ENCODE measurements at places on chromosomes 3 and 15. TPM values are rescaled to one million over a fixed set of nuclear protein-coding genes. Genes with fewer than 3 reads are reported as not detected.

DNA sequence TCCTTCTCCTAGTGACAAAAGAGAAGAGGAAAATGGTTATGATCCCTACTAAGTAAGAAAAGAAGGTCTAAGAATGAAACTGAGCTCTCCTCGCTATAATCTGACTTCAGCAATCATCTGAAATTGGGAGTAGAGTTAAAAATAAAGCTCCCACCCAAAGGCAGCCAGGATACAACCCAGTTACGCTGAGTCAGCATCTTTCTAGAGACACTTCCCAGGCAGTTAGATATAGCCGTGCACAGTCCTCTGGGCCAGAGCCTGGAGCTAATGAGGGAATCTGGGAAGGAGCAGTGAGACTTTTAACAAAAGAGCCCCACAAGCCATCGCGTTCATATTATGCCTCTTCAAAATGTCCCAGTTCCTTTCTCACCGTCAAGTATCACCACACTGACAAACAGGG is 39.1 kb upstream of the SETMAR start:
- no peaks in the 10 kb centered on the region for H3K36me3 ChIP-seq
- no peaks in the 10 kb centered on the region for H3K27me3 ChIP-seq
- H3K4me3 ChIP-seq: no peak overlapping the region
- H3K27ac ChIP-seq: no peak overlapping the region
- no peak for DNase-seq

Gene THAP10
- total RNA-seq: 13.7 TPM

GRCh38 chr3:129023909-129024308 is 22.8 kb downstream of the EFCC1 start:
- no peak overlapping the region for H3K4me3 ChIP-seq
- DNase-seq: peak; percentile 60
- H3K36me3 ChIP-seq: peaks cover 4% of the 10 kb centered on the region
- no peak overlapping the region for H3K27ac ChIP-seq
- peaks cover 81% of the 10 kb centered on the region for H3K27me3 ChIP-seq

DNA sequence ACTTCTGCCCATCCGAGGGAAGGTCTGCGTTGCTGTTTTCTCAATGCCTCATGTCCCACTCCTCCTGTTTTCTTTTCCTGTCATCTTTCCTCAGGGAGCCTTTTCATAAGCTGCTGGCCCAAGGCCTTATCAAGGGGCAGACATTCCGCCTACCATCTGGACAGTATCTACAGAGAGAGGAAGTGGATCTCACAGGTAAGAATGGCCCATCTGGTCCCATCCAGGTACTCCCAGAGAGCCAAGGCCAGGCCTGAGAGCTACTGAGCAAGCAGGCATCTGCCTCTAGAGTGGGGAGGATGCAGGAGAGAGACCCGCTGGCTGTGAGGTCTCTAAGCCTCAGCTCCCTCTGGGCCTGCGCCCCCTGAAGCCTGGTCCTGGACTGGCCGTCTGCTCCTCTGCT is 81.5 kb upstream of the LIMD1 start:
- H3K36me3 ChIP-seq: peaks cover 12% of the 10 kb centered on the region
- H3K4me3 ChIP-seq: no peak overlapping the region
- no peak overlapping the region for H3K27ac ChIP-seq
- no peaks in the 10 kb centered on the region for H3K4me1 ChIP-seq
- no peaks in the 10 kb centered on the region for H3K27me3 ChIP-seq

Gene XIRP1
- total RNA-seq: not detected

Gene FGF7
- not detected for total RNA-seq

DNA sequence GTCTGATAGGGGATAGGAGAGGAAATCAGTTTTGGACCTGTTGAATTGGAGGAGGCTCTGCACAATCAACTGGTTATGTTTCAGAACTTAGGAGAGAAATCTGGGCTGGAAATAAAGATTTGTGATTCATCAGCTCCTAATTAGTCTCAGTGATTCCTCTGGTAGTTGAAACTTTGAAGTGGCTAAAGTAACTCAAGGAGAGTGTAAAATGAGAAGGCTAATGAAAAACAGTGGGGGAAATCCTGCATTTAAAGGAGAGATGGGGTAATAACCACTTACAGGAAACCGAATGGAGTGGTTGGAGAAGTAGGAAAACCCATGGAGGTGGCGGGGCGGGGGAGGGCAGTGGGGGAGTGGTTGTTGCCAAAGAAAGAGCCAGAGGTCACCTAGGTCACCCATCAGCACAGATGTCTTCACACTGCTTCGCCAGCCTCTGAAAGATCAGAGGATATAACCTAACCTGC is 32.6 kb downstream of the MAP2K5 start:
- no peak for DNase-seq
- H3K4me1 ChIP-seq: no peaks in the 10 kb centered on the region
- H3K4me3 ChIP-seq: no peak overlapping the region
- H3K36me3 ChIP-seq: no peaks in the 10 kb centered on the region
- no peak overlapping the region for H3K27ac ChIP-seq

DNA sequence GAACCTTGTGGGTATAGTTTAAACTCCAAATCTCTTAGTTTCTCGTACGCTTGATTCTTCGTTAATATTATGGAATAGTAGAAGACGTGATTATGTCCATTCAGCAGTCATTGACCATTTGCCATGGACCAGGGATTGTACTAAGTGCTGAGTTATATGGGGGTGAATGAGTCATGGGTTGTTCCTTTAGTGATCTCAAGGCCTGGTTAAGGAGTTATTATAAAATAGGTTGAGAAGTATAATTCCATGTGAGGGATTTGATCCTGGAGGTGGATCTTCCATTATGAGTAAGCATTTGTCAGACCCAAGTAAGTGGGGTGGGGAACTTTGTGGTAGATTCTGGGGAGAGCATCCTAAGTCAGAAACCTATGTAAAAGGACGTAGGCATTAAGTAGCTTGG is 15.4 kb downstream of the NR2C2 start:
- H3K4me3 ChIP-seq: no peak overlapping the region
- no peak overlapping the region for H3K27ac ChIP-seq
- DNase-seq: no peak

GRCh38 chr15:50355619-50355905 is 564 bp upstream of the GABPB1 start:
- peaks cover 36% of the 10 kb centered on the region for H3K4me1 ChIP-seq
- H3K36me3 ChIP-seq: peaks cover 56% of the 10 kb centered on the region
- H3K27me3 ChIP-seq: no peaks in the 10 kb centered on the region
- H3K27ac ChIP-seq: peak overlapping the region; percentile 64
- no peak for DNase-seq

GRCh38 chr3:171373711-171374110 is 86.5 kb downstream of the TNIK start:
- H3K36me3 ChIP-seq: no peaks in the 10 kb centered on the region
- no peak overlapping the region for H3K4me3 ChIP-seq
- H3K27ac ChIP-seq: no peak overlapping the region
- H3K4me1 ChIP-seq: peaks cover 11% of the 10 kb centered on the region

- no peak overlapping the region for H3K27ac ChIP-seq
- H3K4me3 ChIP-seq: no peak overlapping the region
- no peaks in the 10 kb centered on the region for H3K36me3 ChIP-seq
- no peak for DNase-seq
- H3K4me1 ChIP-seq: peaks cover 9% of the 10 kb centered on the region
Measured at GRCh38 chr3:196122688-196123046, 40.8 kb upstream of the TFRC start.

DNA sequence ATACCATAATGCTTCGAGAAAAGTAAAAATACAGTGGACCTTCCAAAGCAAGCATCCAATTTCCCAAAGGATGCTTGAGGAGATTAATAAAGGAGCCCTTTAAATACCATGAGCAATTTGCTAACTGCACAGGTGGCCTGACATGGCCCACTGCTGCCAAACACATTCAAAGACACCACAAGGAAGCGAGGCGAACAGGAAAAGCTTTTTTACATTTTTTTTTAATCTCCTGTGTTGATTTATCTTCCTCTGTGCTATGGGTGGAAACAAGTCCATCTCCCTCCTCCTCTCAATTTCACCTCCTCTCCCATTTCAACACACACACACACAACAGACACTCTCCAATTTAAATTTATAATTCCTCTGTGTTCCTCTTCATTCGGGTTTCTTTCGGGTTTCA is 243.4 kb downstream of the IGSF11 start:
- H3K36me3 ChIP-seq: no peaks in the 10 kb centered on the region
- no peak overlapping the region for H3K27ac ChIP-seq
- H3K4me3 ChIP-seq: no peak overlapping the region
- no peak for DNase-seq
- no peaks in the 10 kb centered on the region for H3K27me3 ChIP-seq
- H3K4me1 ChIP-seq: no peaks in the 10 kb centered on the region

Gene COX5A
- 280 TPM for total RNA-seq

GRCh38 chr3:113275929-113276750 is 64.8 kb downstream of the BOC start:
- H3K36me3 ChIP-seq: no peaks in the 10 kb centered on the region
- peak; percentile 74 for DNase-seq
- peak overlapping the region; percentile 77 for H3K27ac ChIP-seq

DNA sequence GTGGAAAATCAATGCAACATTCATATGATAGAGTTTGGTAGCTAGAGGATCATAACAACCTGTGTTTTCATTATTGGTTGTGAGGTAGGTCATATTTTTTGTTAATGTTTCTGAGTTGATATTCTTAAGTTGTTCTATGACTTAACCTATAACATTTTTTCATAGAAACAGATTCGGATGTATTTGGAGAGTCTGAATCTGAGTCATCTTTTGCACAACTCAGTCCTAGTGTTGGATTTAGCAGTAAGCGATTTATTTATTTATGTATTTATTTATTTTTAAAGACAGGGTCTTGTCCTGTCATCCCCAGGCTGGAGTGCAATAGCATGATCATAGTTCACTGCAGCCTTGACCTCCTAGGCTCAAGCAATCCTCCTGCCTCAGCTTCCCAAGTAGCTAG is 292.8 kb upstream of the ZNF717 start:
- H3K27me3 ChIP-seq: no peaks in the 10 kb centered on the region
- no peak overlapping the region for H3K27ac ChIP-seq
- H3K4me1 ChIP-seq: no peaks in the 10 kb centered on the region
- no peak for DNase-seq

DNA sequence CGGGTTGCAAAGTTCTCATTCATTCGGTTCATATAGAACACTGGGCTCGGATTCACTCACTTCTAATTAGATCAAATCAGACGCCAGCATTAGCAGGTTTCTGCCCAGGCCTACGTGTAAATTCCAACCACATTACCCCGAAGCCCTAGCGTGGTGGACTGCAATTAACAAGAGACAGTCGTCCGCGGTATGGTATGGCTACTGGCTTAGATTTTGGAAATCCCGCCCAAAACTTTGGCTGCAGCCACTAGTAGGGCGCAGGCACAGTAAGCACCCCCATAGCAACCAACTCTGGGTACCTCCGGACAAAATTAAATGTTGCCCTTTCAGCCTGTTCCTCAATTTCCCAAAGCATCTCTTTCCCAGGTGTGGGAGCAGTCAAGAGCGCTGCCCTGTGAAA is 771 bp downstream of the RARRES1 start:
- peaks cover 77% of the 10 kb centered on the region for H3K36me3 ChIP-seq
- no peak for DNase-seq
- H3K27me3 ChIP-seq: no peaks in the 10 kb centered on the region
- H3K27ac ChIP-seq: peak overlapping the region; percentile 87

GRCh38 chr15:89143503-89144162 is 55.4 kb downstream of the ABHD2 start:
- peaks cover 10% of the 10 kb centered on the region for H3K4me1 ChIP-seq
- no peak for DNase-seq
- H3K4me3 ChIP-seq: no peak overlapping the region
- no peak overlapping the region for H3K27ac ChIP-seq
- H3K36me3 ChIP-seq: peaks cover 37% of the 10 kb centered on the region

DNA sequence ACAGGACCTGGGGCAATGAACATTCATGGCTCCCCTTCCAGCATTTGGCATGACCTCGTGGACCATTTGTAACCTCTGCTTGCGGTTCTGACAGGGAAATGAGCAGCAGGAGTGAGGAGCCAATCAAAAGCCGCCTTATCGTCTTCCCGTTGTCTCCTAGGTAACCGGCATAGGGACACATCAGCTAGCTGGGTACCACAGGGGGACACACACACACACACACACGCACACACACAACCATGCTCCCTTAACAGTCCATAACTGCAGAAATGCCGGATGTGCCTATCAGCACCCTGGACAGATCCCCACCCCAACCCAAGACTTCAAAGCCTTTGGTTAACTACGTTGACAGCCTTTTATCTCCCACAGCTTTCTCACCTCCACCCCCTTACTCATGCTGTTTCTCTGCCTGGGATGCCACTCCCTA is 53.4 kb upstream of the CCDC174 start:
- peak; percentile 39 for DNase-seq
- H3K4me1 ChIP-seq: no peaks in the 10 kb centered on the region
- H3K27ac ChIP-seq: no peak overlapping the region
- no peaks in the 10 kb centered on the region for H3K36me3 ChIP-seq
- peaks cover 84% of the 10 kb centered on the region for H3K27me3 ChIP-seq

GRCh38 chr3:12934431-12934830 is 93.1 kb upstream of the RPL32 start:
- no peaks in the 10 kb centered on the region for H3K4me1 ChIP-seq
- H3K27ac ChIP-seq: no peak overlapping the region
- no peak for DNase-seq
- peaks cover 4% of the 10 kb centered on the region for H3K36me3 ChIP-seq

Gene GRK7
- total RNA-seq: not detected

Gene DLEC1
- total RNA-seq: 0.78 TPM

GRCh38 chr3:139745831-139746230 is 68.1 kb upstream of the NMNAT3 start:
- H3K27me3 ChIP-seq: peaks cover 25% of the 10 kb centered on the region
- H3K4me3 ChIP-seq: no peak overlapping the region
- no peak for DNase-seq
- H3K36me3 ChIP-seq: no peaks in the 10 kb centered on the region

- H3K27ac ChIP-seq: no peak overlapping the region
- H3K4me3 ChIP-seq: no peak overlapping the region
- no peaks in the 10 kb centered on the region for H3K27me3 ChIP-seq
Measured at GRCh38 chr3:29410660-29411405, 130.0 kb downstream of the RBMS3 start.

Gene ZNF35
- 11.8 TPM for total RNA-seq

Gene KIF23
- total RNA-seq: 108 TPM

GRCh38 chr15:31954374-31955172 is 75.7 kb upstream of the CHRNA7 start:
- no peak for DNase-seq
- no peak overlapping the region for H3K27ac ChIP-seq
- H3K4me3 ChIP-seq: no peak overlapping the region
- no peaks in the 10 kb centered on the region for H3K27me3 ChIP-seq
- H3K4me1 ChIP-seq: no peaks in the 10 kb centered on the region

Gene SUCNR1
- 0.07 TPM for total RNA-seq

- H3K4me3 ChIP-seq: peak overlapping the region; percentile 77
- H3K36me3 ChIP-seq: peaks cover 15% of the 10 kb centered on the region
- no peak for DNase-seq
- peaks cover 21% of the 10 kb centered on the region for H3K27me3 ChIP-seq
Measured at GRCh38 chr15:41559239-41559782, 299 bp downstream of the TYRO3 start.

Gene SH2D7
- total RNA-seq: not detected

- H3K27ac ChIP-seq: peak overlapping the region; percentile 55
- H3K4me1 ChIP-seq: peaks cover 14% of the 10 kb centered on the region
Measured at GRCh38 chr15:78438619-78439285, 736 bp downstream of the IREB2 start.

- no peak overlapping the region for H3K4me3 ChIP-seq
- H3K27me3 ChIP-seq: no peaks in the 10 kb centered on the region
- H3K27ac ChIP-seq: no peak overlapping the region
- DNase-seq: no peak
Measured at GRCh38 chr3:11634081-11634635, 9.6 kb downstream of the VGLL4 start.

All from Calu3 (cell line).